Umbilical cord (tissue), 2 donors: ENCODE measurements at places on chromosomes 2 and 18. TPM values are rescaled to one million over a fixed set of nuclear protein-coding genes. Genes with fewer than 3 reads are reported as not detected.
A peak's percentile ranks its signal among the peaks of the same experiment; 100 is the strongest.

PDIA6 gene
- total RNA-seq: 229 TPM

CGREF1 gene
- total RNA-seq: 11.6 TPM

GRCh38 chr2:28583899-28584553 is 88.2 kb downstream of the PLB1 start:
- peak; percentile 75 for DNase-seq

DNA sequence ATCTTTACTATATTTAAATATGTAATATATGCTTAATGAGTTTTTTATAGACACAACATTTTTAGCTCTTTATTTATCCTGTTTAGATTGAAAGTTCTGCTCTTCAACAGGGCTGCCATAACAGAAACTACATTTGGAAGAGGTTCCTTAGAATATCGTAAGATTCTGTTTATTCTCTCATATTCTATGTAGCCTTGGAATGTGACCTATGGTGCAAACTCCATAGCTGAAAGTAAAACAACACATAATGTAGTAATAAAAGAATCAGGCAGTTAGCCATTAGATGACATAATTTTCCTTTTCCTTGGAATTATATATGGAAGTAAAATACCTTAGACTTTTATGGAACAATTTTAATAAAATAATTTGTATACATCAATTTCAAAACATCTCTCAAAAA is 91.3 kb downstream of the ZNF804A start:
- DNase-seq: no peak
